Stimulated activated CD8-positive, alpha-beta memory T cell treated with anti-CD3 and anti-CD28 coated beads, Interleukin-7, amount 100 ng/mL, for 24 hours (primary cell): ENCODE measurements at places on chromosomes 6 and 20.

- no peak for DNase-seq
Observed at GRCh38 chr6:150024646-150025155, 631 bp downstream of the RAET1L start.

DNA sequence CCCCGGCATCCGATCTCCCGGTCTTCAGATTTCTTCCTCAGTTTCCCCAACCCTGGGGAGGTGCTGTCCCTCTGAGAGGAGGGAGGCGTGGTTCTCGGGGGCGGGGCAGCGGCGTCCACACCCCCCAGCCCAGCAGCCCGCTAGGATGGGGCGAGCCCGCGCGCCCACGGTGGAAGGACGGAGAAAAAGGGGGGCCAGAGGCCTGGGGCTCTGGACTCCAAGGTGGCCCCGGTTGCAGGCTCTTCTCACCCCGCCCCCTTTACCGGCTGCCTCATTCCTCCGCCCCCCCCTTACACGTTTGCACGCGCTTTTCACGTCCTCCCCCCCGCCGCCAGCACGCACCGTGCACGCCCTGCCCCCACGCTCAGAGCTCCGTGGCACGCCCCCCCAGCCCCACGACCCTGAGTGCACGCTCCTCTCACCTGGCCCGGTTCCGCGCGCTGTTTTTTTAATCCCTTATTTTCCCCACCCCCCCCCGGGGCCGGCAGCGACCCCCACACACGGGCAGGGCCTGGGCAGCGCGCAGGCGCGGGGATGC lies 402 bp downstream of the ZBTB12 start:
- peak; percentile 35 for DNase-seq

DNA sequence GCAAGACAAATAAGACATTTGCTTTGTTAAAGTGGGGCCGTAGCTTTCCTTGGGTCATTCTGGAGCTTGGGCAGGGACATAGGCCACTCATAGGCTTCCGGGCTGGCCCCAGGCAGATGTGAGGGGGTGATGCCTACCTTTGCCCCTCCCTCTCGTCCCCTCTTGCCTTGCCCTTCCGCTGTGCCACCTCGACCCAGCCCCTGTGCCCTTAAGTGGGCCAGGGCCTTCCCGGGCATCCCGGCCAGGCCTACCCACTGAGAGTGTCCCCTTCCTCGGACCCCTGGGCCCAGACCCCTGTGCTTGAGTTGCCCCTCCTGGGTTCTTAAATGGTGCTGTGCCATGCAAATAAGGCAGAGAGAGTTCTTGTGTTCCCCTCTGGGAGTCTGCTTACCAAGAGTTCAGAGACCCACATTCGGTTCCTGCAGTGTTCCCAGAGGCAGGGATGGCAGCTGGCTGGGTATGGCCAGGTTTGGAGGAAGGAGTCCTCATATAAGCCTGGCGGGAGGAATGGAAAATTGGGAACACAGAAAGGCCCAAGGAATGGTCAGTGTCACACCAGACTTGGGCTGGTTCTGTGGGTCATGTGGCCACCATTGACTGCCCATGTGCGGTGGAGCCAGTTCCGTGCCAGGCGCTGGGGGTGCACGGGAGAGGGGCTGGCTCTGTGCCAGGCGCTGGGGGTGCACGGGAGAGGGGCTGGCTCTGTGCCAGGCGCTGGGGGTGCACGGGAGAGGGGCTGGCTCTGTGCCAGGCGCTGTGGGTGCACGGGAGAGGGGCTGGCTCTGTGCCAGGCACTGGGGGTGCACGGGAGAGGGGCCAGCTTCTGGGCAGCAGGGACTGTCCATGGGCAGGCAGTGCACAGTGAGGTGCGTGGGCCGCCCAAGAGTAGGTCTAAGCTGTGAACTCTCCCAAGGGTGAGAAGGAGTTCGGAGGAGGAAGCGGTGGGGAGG lies 173.5 kb upstream of the SNX9 start:
- DNase-seq: no peak

DNA sequence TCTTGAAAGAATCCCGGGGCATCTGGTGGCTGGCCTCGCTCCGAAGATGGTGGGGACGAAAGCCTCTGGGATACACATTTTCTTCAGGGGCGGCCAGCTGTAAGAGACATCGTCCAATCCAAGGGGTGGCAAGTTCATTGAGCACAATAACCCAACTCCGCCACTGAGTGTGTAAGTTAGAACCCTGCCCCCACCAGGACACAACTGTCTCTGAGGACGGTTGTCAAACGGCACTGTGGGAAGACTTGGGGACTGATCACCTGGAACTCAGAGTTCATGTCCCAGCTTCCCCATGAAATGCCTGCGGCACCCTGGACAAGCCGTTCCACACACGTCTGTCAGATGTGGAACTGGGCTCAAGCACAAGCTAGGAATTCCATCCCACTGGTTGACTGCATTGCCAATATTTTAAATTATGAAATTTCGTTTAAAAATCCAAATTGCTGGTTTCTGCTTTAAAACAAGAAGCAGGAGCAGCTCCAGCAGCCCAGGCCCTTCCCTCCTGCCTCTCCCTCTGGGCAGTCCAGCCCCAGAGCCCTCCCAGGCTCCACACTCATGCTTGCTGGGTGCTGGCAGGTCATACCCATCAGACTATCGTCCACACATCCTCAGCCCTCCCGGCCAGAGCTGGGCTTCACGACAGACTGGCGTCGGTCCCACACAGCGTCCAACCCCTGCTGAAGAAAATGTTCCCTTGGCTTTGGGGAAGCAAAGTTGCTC lies 80.9 kb upstream of the AFDN start:
- no peak for DNase-seq

DNA sequence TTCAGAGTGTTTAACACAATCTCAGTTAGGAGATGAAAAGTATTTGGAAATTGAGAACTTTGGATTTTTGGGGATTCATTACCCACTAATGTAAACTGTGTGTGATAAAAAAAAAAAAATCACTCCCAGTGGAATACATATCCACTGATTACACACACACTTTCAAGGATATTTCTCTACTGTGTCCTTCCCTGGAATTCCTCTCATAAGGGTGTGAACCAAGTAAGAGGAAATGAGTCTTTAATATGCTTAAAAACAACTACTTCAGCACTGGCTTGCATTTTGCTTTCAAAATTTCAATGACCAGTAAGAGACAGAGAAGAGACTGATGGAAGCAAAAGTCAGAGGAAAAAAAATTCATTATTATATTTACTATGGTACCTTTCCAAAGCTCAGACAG lies 24.5 kb upstream of the MYCT1 start:
- DNase-seq: no peak

DNA sequence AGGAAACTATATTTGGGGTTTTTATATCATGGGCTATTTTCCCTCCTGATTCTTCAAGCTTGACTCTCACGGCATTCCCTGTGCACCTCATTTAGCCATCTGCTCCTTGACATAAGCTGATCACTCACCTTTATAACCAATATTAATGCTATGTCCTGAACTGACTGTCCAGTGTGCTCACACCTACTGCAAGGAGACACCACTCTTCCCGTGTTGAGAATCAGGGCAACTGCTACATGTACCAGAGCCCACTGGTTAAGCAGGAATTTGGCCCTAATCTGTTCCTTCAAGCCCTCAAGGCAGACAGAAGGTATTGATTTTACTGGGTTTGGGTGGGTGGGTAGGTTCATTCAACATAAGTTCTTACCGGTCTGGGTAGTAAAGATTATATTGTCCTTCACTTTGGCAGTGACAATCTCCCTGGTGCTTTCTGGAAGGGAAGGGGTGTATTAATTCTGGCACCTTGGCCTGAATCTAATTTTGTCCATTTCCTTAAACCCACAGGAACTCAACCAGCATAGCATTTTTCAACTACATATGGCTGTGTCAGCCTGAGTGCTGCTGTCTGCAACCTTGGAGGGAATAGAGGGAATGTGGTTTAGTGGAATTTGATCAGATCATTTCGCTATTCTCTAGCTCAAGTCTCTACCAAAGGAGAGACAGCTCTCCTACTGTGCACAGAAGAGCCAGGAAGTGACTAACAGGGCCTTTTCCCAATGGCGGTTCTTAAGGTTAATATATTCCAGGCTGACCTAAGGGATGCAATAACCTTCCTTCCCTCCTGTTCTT lies 293.2 kb downstream of the BTBD9 start:
- no peak for DNase-seq

DNA sequence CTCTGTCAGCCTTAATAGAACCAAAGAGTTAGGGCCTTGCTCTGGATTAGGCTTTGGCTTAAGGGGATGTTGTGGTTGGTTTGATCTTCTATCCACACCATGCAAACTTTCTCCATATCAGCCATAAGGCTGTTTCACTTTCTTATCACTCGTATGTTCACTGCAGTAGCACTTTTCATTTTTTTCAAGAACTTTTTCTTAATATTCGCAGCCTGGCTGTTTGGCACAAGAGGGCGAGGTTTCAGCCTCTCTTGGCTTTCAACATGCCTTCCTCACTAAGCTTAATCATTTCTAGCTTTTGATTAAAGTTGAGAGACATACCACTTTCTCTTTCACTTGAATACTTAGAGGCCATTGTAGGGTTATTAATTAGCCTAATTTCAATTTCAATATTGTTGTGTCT lies 193.1 kb downstream of the NRN1 start:
- no peak for DNase-seq
